Osteoblast (primary cell): ENCODE measurements at places on chromosomes 12 and 14. TPM values are rescaled to one million over a fixed set of nuclear protein-coding genes. Genes with fewer than 3 reads are reported as not detected.

EML5 gene
- under 0.01 TPM in 2 replicates for total RNA-seq

CHST11 gene
- total RNA-seq: 23.0 and 24.6 TPM in 2 replicates

DNA sequence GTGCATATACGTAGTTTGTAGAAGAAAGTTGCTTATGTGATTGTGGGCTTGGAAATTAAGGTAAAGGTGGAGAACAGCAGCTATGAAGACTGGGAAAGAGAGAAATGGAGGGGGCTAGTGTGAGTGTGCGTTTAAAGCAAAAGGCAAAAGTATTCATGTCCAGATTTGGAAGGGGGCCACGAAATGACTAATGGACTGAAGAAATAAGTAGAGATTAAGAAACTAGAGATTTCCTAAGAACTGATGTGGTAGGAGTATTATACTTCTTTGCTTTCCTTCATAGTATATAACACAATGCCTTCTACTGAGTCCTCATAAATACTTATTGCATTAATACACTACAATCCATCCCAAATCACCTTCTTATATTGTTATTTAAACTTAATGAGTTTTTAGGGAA, 298.6 kb upstream of the NOVA1 start:
- no peaks in the 10 kb centered on the region for H3K36me3 ChIP-seq
- no peak for DNase-seq
- H3K27ac ChIP-seq: no peak overlapping the region

DNA sequence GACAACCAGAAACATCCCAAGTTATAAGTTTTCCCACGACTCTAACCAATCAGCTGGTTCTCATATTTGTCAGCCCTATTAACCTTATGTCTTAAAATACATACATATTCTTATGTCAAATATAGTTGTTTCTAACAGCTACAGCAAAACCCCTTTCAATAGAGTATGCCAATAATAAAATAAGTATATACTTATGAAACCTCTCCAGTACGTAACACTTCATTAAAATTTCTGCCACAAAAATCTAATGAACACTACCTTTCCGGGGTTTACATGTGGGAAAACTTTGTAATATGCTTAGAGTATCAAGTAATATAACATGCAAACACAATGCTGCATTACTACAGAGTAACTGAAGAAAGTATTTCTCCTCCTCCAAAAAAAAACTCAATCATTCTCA, 1.8 kb downstream of the LRP6 start:
- H3K4me1 ChIP-seq: peaks cover 13% of the 10 kb centered on the region
- no peaks in the 10 kb centered on the region for H3K36me3 ChIP-seq
- DNase-seq: no peak

DNA sequence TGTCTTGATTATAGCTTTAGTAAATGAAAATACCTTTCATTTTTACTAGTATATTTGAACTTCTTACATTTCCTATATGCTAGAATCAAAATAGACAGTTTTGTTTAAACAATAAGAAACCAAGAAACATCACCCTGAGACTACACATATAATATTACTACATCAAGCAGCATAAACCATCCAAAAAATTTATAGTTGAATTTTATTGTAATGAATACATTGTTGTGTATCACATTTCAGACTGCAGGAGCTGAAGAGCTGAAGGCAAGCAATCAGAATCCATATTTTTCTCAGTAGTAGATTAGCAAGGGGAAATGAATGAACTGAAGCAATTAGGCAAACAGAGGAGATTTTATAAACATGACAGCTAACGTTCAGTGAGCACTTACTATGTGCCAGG, 379.2 kb downstream of the BTG1 start:
- H3K27me3 ChIP-seq: no peaks in the 10 kb centered on the region
- DNase-seq: no peak
- H3K4me3 ChIP-seq: no peak overlapping the region
- no peaks in the 10 kb centered on the region for H3K36me3 ChIP-seq
- H3K27ac ChIP-seq: no peak overlapping the region

GRCh38 chr12:52815676-52816588, 2.0 kb upstream of the KRT4 start:
- no peaks in the 10 kb centered on the region for H3K4me1 ChIP-seq
- H3K4me3 ChIP-seq: no peak overlapping the region
- H3K27me3 ChIP-seq: peaks cover 30% of the 10 kb centered on the region
- H3K27ac ChIP-seq: no peak overlapping the region
- DNase-seq: no peak

GRCh38 chr12:77388445-77389265, 323.3 kb upstream of the E2F7 start:
- no peaks in the 10 kb centered on the region for H3K4me1 ChIP-seq
- no peak for DNase-seq
- no peak overlapping the region for H3K27ac ChIP-seq

GRCh38 chr12:57518176-57518919, 2.0 kb downstream of the DDIT3 start:
- H3K27ac ChIP-seq: peak overlapping the region; percentile 99
- peak; percentile 76 for DNase-seq
- H3K27me3 ChIP-seq: no peaks in the 10 kb centered on the region
- peaks cover 52% of the 10 kb centered on the region for H3K36me3 ChIP-seq

- H3K4me1 ChIP-seq: no peaks in the 10 kb centered on the region
- DNase-seq: peak; percentile 92
- H3K27me3 ChIP-seq: peaks cover 22% of the 10 kb centered on the region
- H3K4me3 ChIP-seq: no peak overlapping the region
Measured at GRCh38 chr14:77151918-77152588, 10.5 kb upstream of the ZDHHC22 start.

- H3K36me3 ChIP-seq: no peaks in the 10 kb centered on the region
- DNase-seq: no peak
- no peaks in the 10 kb centered on the region for H3K27me3 ChIP-seq
- no peaks in the 10 kb centered on the region for H3K4me1 ChIP-seq
- no peak overlapping the region for H3K27ac ChIP-seq
- no peak overlapping the region for H3K4me3 ChIP-seq
Measured at GRCh38 chr12:93645702-93646101, 31.5 kb upstream of the CRADD start.

GRCh38 chr12:16310934-16311333, 33.4 kb upstream of the SLC15A5 start:
- H3K4me3 ChIP-seq: no peak overlapping the region
- no peaks in the 10 kb centered on the region for H3K4me1 ChIP-seq
- no peak for DNase-seq
- H3K27me3 ChIP-seq: no peaks in the 10 kb centered on the region
- no peak overlapping the region for H3K27ac ChIP-seq

GRCh38 chr12:95796982-95797289, 6.4 kb upstream of the NTN4 start:
- peaks cover 4% of the 10 kb centered on the region for H3K4me1 ChIP-seq
- H3K36me3 ChIP-seq: no peaks in the 10 kb centered on the region
- no peak overlapping the region for H3K4me3 ChIP-seq
- no peaks in the 10 kb centered on the region for H3K27me3 ChIP-seq
- DNase-seq: no peak

DNA sequence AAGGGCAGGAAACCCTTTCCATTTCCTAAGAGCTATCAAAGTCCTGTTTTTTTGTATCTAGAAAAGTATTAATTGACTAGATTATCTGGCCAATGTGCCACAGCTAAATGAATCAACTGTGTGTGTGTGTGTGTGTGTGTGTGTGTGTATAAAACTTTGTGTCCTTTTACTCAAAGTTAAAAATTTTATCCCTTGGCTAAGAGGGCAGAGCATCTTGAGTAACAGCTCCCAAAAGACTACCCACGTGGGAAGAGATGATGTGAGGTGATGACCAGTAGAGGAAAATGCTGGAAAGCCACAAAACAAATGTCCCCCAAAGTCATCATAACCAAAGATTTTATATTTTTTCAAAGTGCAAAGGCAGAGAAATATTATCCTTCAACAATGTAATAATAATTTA, 90.3 kb downstream of the FAR2 start:
- no peak overlapping the region for H3K4me3 ChIP-seq
- no peak for DNase-seq
- no peaks in the 10 kb centered on the region for H3K36me3 ChIP-seq
- no peaks in the 10 kb centered on the region for H3K27me3 ChIP-seq
- peak overlapping the region; percentile 17 for H3K27ac ChIP-seq
- H3K4me1 ChIP-seq: peaks cover 23% of the 10 kb centered on the region

- H3K4me1 ChIP-seq: peaks cover 38% of the 10 kb centered on the region
- H3K27ac ChIP-seq: no peak overlapping the region
- H3K27me3 ChIP-seq: no peaks in the 10 kb centered on the region
- peaks cover 7% of the 10 kb centered on the region for H3K36me3 ChIP-seq
Measured at GRCh38 chr14:75046899-75047298, 4.4 kb downstream of the MLH3 start.

GRCh38 chr12:91074851-91075250, 17.0 kb upstream of the KERA start:
- H3K4me3 ChIP-seq: no peak overlapping the region
- H3K27ac ChIP-seq: no peak overlapping the region
- no peaks in the 10 kb centered on the region for H3K36me3 ChIP-seq
- H3K4me1 ChIP-seq: no peaks in the 10 kb centered on the region
- H3K27me3 ChIP-seq: no peaks in the 10 kb centered on the region

- H3K4me1 ChIP-seq: peaks cover 52% of the 10 kb centered on the region
- no peak overlapping the region for H3K4me3 ChIP-seq
- no peak for DNase-seq
- H3K27me3 ChIP-seq: no peaks in the 10 kb centered on the region
- H3K36me3 ChIP-seq: no peaks in the 10 kb centered on the region
Measured at GRCh38 chr12:92080911-92081285, 64.7 kb downstream of the BTG1 start.

DNA sequence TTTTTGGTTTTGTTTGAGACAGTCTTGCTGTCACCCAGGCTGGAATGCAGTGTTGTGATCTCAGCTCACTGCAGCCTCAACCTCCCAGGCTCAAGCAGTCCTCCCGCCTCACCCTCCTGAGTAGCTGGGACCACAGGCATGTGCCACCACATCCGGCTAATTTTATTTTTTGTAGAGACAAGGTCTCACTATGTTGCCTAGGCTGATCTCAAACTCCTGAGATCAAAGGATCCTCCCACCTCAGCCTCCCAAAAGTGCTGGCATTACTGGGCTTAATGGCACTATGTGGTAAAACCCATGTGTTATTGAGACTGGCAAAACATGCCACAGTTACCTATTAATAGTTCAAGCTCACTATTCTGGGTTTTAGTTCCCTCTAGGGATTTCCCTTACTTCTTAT, 51.2 kb upstream of the KCNH3 start:
- peaks cover 22% of the 10 kb centered on the region for H3K4me1 ChIP-seq
- no peak for DNase-seq
- H3K27me3 ChIP-seq: no peaks in the 10 kb centered on the region
- no peak overlapping the region for H3K27ac ChIP-seq
- H3K4me3 ChIP-seq: no peak overlapping the region

DNA sequence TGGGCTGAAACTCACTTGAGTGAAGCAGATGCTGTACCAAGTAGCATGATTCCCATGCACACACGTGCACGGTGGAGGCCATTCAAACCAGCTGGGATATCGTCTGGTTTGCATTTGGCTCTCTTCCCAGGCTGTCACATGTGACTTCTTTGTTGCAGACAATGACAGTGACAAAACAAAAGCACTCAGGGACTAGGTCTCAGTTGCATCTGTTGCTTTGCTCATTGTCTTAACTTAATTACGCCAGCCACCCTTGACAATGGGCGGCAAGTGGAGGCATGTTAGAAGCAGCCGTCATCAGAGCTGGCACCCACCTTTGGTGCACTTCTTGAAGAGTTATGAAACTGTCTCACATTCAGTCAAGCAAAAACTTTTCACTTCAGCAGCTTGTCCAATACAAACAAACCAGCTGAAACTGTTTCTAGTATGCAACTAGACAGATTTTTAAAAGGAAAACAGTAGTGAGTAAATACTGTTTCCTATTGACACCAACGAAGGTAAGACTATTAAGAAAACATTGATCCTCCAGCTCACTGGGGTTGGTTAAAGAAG, 74.3 kb downstream of the IGF1 start:
- no peaks in the 10 kb centered on the region for H3K36me3 ChIP-seq
- H3K27me3 ChIP-seq: no peaks in the 10 kb centered on the region
